ENCODE measurements at places on chromosomes 4 and X.

DNA sequence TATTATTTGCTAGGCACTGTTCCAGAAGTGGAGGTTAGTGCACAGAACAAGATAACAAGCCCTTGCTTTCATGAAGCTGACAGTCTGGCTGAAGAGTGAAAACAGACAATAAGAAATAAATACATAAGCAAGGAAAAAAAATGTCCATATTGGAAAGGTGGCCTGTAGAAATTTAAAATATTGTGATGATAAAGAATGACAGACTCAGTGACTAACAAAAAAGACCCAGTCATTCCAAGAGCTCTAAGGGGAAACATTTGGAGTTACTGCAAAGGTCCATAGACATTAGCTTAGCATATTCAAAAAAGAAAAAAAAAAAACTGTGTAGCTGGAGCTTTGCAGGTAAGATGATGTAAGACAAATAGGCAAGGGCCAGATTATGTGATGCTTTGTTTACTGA lies 1.0 kb upstream of the ANTXR2 start:
- DNase-seq, result no peak

DNA sequence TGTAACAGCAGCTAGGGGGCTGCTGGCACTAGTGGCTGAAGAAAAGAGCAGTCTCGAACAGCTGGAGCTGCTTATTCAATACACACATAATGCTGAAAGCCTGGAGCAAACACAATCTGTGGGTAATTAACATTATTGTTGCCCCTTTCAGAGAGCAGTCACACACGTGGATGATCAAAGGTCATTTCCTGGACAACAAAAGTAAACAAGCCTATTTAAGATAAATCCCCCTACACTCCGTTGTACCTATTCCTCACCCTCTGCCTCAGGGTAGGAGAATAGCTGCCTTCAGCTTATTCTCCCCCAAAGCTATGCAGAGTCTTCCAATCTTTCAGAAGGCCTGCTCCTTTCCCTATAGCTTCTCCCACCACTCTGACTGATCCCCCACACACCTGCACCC lies 803.9 kb downstream of the C4orf33 start:
- DNase-seq, result no peak

DNA sequence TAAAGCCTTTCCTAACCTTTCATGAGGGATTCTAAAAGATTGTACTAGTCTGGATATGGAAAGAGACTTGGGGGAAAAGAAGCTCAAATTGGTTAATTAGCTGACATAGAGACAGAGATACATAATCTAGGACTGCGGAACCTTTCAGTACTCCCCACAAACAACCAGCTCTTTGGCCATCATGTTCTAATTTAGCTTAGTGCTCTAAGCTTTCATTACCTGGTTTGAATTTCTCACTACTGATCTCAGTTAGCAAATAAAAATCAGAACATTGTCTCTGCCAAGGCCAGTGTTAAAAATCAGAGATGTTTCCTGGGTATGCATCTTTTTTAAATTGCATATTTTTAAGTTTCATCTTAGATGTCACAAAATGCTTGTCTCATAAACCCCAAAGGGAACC lies 254.4 kb downstream of the GLUD2 start:
- no peak for DNase-seq

DNA sequence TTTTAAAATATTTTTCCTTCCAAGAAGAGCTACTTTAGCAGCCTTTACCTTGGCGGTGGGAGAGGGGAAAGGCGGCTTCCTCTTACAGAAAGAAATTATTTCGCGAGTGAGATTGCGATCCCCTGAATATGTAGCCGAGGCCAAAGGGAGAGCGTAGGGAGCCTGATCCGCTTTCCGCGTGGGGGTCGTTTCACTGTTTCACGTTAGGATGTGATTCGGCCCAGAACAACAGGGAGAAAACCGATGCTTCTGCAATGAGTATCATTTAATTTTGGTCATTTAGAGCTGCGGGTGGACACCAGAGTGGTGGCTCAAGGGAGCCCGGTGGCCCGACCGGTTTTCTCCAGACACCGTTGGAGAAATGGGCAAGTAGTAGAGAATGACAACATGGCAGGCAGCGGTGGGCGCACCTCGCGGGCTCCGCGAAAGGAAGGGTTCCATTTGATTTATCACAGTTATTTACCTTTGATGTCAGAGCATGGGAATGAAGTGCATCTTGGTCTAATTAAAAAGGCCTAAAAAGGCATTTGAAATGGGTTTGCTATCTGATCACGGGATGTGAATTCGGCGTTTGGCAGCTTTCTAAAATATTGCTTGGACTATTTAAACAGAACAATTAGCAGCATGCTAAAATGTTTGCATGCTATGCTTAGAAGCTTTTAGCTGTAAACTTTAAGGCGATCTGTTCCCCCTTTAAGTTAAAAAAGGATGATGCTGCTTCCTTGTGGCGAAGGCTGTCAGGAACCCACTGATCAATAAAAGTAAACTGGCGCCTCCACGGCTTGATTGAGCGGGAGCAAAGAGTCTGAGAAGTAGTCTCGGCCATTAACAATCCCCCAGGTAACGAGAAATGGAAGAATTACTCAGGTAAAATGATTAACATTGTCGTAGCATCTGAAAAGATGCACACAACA lies 2.0 kb upstream of the PCDH19 start:
- DNase-seq, result no peak

DNA sequence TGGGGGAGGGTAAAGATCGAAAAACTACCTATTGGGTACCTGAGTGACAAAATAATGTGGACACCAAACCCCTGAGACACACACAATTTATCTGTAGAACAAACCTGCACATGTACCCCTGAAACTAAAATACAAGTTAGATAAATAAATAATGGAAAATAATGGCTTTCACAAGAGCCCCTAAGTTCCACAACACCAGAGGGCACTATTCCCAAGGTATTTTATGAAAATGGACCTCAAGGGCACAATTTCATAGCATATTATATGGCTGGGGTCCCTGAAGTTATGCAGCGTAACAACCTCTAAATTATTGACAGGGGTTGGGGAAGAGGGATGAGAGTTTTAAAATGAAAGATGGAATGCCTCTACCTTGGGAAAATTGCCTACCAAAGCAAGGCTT lies 81.3 kb upstream of the TMEM33 start:
- no peak for DNase-seq

DNA sequence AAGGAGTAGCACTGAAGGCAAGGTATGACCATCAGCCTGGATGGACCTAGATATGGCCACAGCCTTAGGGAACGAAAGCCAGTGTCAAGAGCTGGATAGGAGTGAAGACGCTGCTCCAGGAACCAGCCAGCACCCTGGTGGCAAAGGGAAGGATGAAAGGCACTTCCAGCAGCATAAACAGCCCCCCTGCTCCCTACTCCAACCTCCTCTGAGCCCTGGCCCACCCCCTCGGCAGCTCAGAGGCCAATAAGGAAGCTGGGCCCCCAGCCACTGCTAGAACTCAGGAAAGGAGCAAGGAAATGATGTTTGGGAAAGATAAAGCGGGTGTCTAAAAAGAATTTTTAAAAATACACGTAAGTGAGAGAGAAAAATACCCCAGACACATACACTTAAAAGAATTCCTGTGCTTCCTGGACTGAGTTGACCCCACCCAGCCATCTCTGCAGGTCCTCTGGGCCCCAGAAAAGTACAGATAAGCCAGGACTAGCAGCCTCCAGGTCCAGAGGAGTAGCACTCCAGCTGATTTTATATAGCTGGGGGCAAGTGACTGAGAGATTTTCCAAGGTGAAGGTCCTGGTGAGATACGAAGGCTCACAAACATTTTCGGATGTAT lies 170.4 kb downstream of the SHROOM4 start:
- DNase-seq, result no peak

DNA sequence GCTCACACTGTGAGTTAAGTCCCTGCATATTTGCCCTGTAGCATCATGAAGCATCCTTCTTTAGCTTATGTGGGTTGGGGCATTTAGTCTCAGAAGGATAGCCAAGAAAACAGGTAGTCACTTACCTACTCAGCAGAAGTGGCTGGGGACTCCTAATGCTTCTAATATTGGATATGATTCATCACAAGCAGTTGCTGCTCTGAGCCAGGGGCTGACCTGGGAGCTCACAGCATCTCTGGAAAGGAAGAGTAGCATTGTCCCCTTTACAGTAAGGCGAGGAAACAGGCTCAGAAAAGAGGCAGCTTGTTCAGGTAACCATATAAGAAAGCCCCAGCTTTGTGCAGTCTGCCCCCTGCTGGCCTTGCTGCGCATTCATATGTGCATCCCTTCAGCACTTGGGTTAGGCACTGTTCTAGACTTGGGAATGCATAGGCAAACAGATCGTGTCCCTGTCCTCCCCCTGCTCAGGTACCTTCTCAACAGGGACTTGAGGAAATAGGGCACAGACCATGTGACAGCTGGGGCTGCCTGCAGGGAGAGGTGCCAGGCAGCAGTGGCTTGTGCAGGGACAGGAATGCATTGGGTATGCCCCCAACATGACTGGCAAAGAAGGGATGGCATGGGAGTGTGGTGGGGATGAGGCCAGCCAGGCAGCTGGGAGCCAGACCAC lies 35.7 kb upstream of the TBC1D14 start:
- no peak for DNase-seq

GRCh38 chr4:107312366-107312765 lies 276.3 kb upstream of the DKK2 start:
- no peak for DNase-seq

- DNase-seq, result no peak
These were observed 16.6 kb downstream of the FRMPD3 start for GRCh38 chrX:107465932-107466620.

DNA sequence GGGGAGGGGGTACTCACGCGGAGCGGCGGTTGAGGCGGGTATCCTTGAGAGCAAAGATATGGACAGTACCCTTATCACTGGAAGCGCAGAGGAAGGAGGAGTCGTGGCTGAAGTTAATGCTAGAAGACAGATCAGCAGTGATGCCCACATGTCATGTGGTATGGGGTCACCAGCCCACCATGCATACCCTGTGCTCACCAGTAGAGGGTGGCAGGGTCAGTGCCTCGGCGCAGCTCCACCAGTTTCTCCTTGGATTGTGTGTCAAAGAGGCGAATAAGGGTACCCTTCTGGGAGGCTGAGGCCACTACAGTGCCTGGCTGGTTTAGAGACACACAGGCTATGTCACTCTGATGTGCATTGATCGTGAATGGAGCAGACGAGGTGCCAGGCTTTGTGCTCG lies 1.5 kb upstream of the PRAF2 start:
- no peak for DNase-seq

GRCh38 chr4:109729718-109730618 lies at the start of gene PLA2G12A:
PLA2G12A (minus strand) TSS chr4:109730070; CDS start chr4:109729809, 261 bp downstream.
- DNase-seq, result peak; percentile 65

DNA sequence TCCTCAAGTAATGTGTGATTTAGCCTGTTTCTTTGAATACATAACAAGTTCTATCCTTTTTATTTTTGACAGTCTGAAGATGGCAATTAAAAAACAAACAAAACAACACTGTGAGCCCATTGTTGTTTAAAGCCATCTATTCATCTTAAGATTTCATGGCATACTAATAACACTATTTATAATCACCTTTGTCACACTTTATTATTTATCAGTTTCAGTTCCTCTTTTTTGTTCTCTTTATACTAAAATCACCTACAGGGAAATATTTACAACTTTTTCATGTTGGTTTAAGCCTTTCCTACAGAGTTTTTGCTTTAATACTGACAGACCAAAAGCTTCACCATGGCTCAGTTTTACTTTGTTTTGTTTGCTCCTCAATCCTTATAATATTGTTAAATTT lies 247.4 kb upstream of the CTSO start:
- DNase-seq, result no peak

- no peak for DNase-seq
These were observed 21.6 kb downstream of the TEC start for GRCh38 chr4:48247878-48248558.

DNA sequence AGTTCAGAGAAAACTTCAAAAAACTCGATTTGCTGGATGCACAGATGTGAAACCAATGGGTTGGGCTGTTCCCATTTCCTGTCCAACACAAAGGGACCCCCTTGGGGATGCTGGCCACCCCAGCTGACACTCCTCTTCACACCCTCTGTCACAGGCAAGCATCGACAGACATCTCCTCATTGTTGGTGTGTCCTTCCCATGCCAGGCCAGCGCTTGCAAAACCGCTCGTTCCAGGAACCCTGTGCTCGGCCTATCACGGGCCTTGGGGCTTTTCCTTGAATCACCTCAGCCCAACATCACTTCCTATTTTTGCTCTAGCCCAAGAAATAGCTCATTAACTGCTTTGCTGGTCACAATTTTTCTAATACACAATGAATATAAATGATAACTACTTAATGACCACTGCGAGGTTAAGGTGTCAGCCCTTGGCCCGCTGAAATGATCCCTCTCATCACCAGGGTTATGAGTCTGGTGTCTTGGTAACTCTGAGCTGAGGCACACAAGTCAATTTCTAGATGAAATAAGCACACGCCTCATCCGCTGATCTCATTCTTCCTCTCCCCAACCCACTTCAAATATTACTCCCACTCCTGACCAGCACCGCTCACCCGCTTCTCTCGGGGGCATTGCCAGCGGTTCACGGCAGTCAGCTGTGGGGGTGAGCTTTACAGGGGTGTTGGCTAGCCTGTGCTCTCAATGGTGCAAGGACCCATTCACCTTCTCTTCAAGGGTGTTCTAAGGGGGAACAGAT lies 32.3 kb downstream of the BCOR start:
- no peak for DNase-seq

DNA sequence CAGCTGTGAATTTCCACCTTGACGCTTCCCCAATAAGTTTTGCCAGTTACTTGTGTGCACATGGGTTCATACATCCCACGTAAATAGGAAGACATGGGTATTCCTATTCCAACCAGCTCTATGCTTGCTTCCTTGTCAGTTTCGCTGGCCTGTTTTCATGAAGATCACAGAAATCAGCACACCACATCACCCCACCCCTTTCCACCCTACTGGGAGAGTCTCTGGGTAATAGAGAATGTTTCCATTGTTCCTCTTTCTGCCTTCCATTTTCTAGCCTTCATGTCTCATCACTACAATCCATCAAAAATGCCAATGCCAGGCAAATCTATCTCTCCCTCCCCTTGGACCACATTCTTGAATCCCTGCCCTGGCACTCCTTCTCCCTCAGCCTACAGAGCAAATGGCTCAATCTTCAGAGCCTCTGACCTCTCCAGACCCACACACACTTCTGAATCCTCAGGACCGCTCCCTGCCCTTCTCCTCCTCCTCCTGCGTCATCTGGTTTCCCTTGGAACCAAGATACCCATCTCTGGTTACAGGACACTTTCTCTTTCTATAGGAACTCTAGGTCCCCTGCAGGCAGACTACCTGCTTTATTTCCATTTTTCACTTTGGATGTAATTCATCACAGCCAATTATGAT lies 323.3 kb downstream of the DHX15 start:
- DNase-seq, result no peak
